ENCODE measurements at places on chromosomes 7 and 10.

DNA sequence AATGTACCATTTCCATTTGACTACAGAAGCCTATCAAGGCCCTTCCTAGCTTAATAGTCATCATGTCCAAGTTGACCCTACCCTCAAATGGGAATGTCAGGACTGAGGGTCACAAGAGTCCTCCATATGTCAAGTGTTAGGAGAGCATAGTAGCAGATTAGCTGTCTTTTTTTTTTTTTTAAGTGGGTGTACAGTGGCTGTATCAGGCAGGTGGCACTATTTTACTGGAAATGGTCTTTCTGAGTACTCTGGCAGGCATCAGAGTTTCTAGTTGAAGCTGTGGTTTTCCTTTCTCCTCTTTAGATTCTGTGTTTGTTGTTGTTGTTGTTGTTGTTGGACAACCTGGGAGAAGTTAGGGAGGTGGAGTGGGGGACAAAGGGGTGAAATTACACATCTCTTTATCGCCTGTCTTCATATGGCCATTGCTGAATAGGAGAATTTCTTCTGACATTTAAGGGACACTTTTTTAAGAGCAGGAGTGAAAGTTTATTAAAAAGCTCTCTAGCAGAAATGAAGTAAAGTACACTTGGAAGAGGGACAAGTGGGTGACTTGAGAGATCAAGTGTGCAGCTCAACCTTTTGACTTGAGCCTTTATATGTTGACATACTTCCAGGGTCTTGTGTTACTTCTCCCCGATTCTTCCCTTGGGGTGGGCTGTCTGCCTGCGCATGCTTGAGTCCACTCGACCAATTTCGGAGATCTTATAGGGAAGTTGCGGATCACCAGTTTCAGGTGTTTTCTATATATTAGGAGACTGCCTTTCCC is 104.1 kb upstream of the FOXP2 start:
- DNase-seq, result no peak

DNA sequence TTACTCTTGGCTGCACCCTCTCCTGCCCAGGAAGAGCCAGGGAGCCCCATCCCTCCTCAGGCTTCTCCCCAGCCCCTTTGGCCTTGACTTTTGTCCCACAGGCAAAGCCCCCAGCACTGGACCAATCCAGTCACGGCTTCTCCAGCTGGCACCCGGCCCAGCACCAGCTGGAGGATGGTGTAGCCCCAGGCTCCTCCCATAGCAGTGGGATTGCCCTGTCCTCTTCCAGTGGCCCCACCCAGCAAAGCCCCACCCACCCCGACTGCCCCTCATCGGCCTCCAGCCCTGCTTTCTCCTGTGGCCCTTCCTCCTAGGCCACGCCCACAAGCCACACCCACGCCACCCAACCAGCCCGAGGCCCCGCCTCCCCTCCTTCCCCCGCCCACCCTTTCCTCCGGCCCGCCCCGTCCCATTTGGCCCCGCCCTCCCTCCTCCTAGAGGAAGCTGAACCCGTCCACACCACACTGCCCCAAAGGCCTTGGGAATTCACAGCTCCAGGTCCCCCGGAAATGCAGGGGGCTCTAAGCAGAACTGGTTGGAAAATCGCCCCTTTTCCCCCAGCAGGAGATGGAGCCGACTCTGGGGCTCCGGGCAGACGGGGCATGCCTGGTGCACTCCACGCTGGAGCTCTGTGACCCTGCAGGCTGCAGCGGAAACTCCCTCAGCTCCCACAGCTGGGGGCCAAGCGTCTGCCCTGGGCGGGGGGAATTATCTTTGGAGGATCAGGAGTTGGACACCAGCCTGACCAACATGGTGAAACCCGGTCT is 25.2 kb downstream of the GET4 start:
- DNase-seq, result no peak

DNA sequence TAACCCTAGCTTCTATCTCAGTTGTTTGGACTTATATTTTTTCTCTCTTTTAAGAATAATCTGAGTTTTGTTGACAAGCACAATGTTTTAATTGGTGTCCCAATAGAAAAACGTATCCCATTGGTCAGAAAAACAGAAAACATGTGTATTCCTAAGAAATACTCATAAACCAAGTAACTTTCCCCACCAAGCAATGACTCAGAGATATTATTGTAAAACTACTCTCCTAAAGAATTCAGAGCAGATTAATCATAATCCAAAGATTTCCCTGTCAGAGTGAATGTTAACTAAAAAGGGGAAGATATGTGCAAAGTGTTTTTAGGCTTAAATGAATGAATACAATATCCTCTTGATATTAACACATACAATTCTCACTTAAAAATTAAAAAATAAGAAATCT is 29.4 kb upstream of the MBL2 start:
- no peak for DNase-seq

DNA sequence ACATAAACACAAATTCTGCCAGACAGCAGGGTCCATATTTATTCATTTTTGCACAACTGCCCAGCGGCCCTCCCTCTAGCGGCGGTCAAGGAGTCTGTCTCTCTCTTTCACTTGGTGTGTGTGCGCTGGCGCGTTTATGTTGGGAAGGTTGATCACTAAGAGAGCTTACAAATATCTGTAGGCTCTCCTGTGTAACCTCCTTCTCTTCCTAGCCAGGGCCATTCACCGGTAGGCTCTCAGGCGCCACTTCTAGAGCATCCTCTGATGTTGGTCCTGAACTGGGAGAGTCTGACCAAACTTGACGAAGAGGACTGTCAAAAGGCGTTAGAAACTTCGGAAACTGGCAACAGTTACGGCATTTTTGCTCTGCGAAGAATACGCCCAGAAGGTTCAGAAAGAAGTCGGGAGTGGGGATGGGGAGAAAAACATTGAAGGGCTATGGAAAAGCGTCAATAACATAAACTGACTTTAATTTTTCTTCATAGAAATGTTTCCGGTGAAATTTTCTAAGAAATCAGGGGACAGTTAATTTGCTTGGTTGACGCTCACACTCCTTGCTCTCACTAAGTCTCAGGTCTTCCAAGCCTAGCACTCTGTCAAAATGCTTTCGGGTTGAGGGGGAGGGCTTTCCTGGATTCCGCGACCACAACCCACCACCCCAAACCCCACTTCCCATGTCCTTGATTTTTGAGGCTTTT is 731.1 kb downstream of the ZWINT start:
- DNase-seq, result no peak

DNA sequence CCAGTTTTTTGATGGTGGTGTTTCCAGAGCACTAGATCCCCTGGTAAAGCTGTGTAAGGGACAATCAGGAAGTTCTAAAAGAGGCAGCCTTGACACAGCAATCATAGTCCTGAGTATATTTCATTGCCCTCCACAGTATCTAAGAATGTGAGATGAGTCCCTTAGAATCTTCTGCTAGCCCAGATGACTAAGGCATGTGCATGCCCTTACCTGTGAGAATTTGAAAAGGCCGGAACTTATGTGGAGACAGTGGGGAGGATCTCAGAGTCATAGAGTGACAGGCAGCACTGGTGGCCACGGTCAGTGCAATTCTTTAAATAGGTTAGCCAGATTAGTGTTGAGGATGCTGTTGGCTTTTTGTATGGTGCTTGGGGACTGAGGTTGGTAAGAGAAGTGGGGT is 361.4 kb upstream of the VSTM2A start:
- DNase-seq, result no peak

DNA sequence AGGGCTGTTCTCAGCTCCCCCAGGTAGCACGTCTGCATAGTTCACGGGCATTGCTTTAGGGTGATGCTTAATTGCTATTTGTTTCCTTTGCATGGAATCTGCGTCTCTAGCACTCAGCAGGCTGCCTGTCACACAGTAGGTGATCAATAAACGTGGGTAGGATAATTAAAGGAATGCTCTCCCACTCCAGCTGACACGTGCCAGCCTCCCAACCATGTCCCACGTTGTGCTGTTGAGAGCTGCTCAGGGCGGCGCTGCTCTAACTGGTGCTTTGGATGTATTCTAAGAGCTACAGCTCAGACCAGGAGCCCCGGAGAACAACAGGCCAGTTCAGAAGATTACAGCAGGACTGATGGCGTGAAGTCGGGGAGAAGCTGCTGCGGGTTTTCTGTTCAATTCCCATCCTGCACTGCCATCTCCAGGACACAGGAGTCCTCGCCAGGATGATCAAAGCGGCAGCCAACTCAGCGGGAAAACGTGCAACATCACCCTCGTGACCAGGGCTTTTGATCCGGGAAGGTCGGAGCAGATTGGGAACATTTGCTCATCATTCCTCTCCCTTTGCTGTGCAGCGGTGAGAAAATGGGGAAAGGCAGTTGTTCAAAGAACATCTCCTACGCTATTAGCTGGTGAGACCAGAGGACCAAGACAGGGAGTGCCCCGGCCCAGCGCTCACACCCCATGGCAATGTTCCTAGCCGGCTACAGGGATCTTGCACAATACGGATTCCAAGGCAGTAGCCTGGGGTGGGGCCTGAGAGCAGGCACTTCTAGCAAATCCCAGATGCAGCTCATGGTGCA is 50.5 kb upstream of the FOXK1 start:
- DNase-seq, result peak; percentile 94

DNA sequence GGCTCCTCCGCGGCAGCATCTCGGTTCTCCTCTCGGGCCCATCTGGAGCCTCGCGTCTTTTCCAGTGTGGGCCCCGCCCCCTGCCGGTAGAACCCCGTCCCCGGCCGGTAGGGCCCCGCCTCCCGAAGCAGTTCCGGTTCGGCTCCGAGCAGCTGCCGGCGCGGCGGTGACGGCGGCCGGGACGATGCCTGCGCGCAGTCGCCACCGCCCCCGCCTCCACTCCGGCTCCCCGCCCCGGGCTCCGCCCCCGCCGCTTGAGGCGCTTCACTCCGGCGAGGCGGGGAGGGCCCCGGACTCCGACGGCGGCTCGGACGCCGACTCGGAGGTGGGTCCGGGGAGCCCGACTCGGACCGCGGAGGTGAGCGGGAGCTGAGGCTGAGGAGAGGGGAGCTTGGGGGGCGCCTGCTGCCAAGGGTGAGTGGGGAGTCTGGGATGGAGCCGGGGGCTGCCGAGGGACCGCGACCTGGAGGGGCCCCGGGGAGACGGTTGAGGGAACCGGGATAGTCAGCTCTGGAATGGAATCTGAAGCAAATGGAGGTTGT is at the start of gene SAMD8:
Gene SAMD8 (plus strand): TSS at position 292 of the 542 bp plus-strand sequence. CDS start 38,873 bp downstream, outside the sequence.
- peak; percentile 97 for DNase-seq

Measured in right atrium auricular region (tissue), 2 donors.